Esophagus mucosa (tissue), 1 donor: ENCODE measurements at places on chromosomes 16 and 17. TPM values are rescaled to one million over a fixed set of nuclear protein-coding genes. Genes with fewer than 3 reads are reported as not detected.
A peak's percentile ranks its signal among the peaks of the same experiment; 100 is the strongest.

Gene SOST
- total RNA-seq, result not detected

Gene LLGL2
- 82.1 TPM for total RNA-seq

DNA sequence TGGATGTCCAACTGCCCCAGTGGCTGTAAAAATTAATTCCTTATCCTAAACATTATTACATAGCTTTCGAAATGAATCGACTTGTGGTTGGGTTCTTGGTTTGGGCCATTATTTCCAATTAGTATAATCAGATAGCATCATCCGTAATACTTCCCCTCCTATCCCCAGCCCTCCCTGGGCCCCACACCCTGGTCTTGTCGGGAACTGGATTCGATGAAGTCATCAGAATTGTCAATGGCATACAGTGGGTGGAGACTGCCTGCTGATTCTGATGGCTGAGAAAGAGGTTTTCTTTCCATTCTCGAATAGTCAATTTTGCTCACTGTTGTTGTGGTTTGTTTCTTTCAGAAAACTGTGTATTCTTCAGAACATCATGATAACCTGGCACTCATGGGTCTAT lies 395.1 kb downstream of the SEC14L1 start:
- no peak for ATAC-seq

Gene CACNG5
- total RNA-seq, result not detected

- no peak for ATAC-seq
Observed at GRCh38 chr17:22277595-22277994, 585.3 kb downstream of the KCNJ18 start.

DNA sequence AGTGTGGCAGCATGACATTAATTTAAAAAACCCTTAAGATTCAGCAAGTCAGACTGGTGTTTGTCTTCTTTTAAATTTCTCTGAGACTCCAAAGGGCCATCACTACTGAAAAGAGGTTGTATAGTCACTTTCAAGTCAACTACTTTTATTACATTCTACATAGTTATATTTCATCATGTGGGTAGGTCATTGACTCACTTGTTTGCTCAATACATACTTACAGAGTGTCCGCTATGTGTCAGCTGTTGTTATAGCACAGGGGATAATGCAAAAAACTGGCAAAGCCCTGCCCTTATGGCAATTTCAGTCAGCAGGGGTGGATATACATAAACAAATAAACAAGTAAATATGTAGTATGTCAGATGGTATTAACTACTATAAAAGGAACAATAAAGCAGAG lies 2.5 kb upstream of the MYH4 start:
- ATAC-seq, result no peak

GRCh38 chr16:7013990-7014389 lies 318.7 kb upstream of the RBFOX1 start:
- no peak for ATAC-seq

- no peak for ATAC-seq
Observed at GRCh38 chr16:69544088-69544487, 21.7 kb upstream of the NFAT5 start.

DNA sequence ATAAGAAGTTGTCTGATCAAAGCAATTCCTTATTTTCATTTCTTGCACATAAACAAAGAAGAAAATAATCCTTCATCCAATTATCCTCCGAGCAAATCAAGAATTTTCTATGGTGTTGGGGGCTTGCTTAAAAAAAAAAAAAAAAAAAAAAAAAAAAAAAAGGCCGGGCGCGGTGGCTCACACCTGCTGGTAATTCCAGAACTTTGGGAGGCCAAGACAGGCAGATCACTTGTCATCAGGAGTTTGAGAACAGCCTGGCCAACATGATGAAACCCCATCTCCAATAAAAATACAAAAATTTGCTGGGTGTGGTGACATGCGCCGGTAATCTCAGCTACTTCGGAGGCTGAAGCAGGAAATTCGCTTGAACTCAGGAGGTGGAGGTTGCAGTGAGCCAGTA lies 19.3 kb downstream of the CNP start:
- ATAC-seq, result no peak

Gene LIMD2
- total RNA-seq, result 2.8 TPM

Gene GINS3
- 13.7 TPM for total RNA-seq

DNA sequence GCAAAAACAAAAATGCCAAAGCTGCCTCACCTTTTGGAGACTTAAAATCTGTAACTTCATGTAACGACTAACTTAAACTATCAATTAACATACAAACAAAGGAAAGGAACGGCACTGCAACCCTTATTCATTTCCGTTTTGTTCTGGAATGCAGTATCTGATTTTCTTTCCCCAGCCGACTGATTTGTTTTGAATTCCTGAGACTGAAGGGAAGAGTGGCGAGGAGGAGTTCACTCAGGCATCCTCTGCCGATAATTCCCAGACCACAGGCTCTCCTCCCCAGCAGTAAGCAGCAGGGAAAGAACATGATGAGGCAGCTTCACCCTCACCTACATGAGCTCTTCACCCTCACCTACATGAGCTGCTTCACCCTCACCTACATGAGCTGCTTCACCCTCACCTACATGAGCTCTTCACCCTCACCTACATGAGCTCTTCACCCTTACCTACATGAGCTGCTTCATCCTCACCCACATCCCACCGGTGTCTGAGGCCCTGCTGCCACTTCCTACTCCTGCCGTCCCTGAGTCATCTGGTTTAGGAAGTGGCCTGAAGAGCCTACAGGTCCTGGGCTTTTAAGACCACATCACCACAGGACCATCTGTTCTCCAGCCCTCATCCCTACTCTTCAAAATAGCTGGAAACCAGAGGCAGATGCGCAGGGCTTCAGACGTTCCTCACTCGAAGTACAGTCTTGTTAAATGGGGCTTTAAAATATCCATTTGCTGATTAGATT lies 168.0 kb upstream of the RPH3AL start:
- ATAC-seq, result no peak

GRCh38 chr17:41555105-41555887 lies 16.6 kb downstream of the KRT9 start:
- peak; percentile 16 for ATAC-seq

DNA sequence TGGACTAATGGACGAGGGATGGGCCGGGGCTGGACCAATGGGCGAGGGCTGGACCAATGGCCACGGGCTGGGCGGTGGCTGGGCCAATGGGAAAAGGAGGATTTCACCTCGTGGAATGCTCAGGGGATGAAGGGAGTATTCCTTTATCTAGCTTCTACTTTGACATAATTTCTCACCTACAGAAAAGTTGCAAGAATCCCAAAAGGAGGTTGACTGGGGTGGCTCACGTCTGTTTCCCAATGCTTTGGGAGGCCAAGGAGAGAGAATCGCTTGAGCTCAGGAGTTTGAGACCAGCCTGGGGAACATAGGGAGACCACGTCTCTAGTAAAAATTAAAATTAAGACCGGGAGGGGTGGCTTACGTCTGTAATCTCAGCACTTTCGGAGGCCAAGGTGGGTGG lies 5.7 kb upstream of the FLYWCH1 start:
- ATAC-seq, result no peak

GRCh38 chr16:59259950-59260319 lies 525.8 kb upstream of the GOT2 start:
- no peak for ATAC-seq

DNA sequence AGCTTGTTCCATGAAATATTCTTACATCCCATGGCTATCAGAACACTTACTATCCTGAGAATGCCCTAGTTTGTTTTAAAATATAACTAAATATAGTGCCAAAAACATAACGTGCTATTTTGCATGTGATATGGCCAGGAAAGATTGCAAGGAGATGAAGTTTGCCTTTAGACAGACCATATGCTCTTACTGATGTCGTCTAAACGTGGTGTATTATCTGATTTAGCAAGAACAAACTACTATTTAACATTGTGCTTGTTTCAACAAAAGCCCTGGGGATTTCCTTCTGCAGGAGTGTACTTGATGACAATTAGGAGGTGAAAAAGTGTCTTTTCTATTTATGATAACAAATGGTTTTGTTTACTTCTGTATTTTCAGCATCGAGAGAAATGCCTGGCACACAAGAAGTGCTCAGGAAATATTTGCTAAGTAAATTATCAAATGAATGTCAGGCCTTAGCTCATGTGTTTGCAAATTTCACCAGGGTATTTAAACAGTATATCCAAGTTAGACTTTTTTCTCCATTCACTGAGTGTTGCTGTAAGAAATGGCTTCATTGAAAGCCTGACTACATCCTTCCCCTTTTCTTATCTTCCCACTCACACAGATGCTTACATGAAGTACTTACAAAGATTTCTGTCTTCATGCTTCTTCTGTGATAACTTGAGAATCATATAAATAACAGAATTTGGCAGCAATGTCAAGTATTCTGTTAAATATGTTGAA lies 1033.6 kb downstream of the CDH8 start:
- ATAC-seq, result no peak
